ENCODE measurements at places on chromosomes 1 and 21.

- no peak for DNase-seq
Measured at GRCh38 chr21:41731081-41731480, 35.8 kb downstream of the RIPK4 start.

DNA sequence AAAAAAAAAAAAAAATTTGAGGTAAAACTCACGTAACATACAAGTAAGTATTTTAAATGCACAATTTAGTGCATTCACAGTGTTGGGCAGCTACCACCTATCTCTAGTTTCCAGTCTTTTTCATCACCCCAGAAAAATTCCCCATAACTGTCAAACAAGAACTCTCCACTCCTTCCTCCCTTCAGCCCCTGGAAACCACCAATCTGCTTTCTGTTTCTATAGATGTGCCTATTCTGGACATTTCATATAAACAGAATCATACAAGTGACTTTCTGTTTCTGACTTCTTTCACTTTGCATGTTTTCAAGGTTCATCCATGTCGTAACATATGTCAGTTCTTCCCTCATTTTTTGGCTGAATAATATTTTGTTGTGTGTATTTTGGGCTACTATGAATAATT lies 24.9 kb upstream of the ETS2 start:
- DNase-seq, result no peak

DNA sequence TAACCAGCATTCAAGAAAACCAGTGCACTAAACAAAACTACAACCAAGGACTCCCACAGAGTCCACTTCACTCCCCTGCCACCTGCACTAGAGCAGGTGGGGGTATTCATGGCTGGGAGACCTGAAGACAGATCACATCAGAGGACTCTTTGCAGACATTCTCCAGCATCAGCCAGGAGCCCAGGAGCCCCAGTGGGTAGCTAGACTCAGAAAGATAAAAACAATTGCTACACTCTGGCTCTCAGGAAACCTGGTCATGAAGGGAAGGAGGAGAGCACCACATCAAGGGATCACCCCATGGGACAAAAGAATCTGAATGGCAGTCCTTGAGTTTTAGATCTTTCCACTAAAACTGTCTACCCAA lies 472.1 kb downstream of the PLPP3 start:
- no peak for DNase-seq

- DNase-seq, result no peak
Measured at GRCh38 chr1:2570332-2570731, 14.2 kb downstream of the TNFRSF14 start.

DNA sequence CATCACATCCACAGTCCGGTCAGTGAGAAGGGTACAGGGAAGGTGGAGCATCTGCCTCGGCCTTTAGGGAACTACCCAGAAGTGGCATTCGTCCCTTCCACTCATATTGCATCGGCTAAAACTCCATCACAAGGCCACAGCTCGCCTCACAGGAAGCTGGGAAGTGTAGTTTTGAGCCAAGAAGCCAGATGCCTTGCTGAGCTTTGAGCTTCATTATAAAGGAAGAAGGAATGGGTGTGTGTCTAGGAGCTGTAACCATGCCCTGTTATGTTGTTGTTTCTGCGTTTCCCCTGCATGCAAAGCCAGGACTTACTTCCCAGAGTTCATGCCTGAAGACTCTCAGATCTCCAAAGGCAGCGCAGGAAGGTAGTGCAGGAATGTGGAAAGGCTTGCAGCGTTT lies 61.1 kb downstream of the OPTC start:
- DNase-seq, result no peak

DNA sequence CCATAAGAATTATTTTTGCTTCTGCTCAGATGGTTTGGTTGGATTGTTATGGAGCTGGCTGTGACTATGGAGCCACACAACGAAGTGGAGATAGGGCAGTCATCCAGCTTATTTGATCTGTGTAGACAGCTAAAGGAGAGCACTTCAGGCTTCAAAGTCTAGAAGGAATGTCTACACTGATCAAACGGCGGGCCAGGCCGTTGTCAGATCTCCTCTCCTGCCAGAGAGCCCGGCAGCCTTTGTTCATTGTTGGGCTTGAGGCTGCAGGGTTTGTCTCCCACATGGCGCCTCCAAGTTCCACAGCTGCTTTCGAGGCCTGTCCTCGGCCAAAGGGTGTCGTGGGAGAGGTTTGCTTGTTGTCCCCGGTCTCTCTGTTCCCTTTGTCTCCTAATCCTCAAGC lies 2.8 kb upstream of the STMN1 start:
- DNase-seq, result no peak

GRCh38 chr1:25952841-25953401 lies 44.9 kb downstream of the PAFAH2 start:
- no peak for DNase-seq

DNA sequence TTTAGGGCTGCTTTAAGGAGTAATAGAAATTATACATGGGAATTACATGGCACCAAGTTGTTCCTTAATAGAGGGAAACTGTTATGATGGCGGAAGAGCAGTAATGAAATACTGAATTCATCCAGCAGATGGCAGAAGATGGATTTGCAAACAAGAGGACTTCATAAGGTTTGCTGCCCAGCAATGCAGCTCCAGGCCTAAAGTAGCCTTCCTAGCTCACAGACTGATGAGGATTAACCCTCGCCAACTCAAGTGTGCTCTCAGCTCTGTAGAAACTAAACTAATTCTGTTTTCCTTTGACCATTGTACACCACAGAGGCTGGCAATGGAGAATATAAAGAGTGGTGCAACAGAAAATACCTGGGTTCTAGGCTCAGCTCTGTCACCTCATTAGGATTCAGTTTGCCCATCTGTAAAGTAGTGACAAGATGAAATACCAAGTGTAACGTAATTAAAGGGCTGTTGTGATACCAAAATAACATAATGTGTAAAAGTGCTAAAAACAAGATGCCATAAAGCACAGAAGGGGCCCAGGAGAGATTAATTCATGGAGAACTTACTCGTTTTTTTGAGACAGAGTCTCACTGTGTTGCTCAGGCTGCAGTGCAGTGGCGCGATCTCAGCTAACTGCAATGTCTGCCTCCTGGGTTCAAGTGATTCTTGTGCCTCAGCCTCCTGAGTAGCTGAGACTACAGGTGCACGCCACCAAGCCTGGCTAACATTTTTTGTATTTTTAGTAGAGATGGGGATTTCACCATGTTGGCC lies 102.4 kb upstream of the SERBP1 start:
- DNase-seq, result peak; percentile 6

- no peak for DNase-seq
Measured at GRCh38 chr1:46087891-46088290, 44.5 kb downstream of the PIK3R3 start.

- no peak for DNase-seq
Measured at GRCh38 chr1:39977202-39977601, 22.3 kb downstream of the MFSD2A start.

DNA sequence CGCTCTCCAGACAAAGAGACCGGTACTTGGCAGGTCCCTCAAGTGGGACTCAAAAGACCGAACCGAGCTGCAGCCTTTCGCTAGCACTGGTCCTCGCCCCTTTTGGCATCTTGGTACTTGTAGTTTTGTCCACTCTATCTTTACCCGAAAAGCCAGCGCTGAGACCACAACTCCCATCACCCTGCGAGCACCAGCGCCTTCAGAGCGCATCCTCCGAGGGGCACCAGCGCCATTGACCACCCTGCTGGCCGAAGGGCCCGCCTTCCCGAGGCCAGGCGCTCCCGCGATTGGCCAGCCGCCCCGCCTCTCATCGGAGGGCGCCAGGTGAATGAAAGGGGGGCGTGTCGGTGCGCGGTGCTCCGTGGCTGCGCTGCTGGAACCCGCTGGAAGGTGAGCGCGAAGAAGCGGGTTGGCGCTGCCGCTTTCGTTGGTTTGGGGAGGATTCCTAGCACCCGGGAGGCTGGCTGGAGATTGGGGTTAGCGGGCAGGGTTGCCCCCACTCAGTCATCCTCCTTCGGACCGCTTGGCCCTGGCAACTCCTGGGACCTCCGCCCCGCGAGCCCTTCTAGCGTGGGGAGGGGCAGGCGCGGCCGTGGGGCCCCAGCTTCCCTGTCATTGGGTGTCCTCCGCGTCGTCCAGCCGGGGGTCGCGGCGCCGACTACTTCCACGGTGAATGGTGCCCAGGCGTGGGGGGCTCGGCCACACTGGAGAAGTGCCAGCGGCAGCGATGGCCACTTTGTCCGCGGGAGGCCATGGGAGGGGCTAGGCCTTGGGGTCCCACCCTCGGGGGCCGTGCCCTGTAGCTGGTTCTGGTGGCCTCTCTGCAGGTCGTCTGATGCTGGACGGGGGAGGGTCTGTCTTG lies at the start of gene ZBTB8B:
ZBTB8B (plus strand) TSS at position 357 of the 862 bp plus-strand sequence. CDS start 5,553 bp downstream, outside the sequence.
- peak; percentile 26 for DNase-seq

GRCh38 chr1:218503102-218503501 lies 158.0 kb downstream of the TGFB2 start:
- DNase-seq, result no peak

GRCh38 chr1:118989006-118989815 lies 1.1 kb upstream of the TBX15 start:
- no peak for DNase-seq

GRCh38 chr1:206947255-206947654 lies 989 bp upstream of the PIGR start:
- no peak for DNase-seq

- DNase-seq, result no peak
Measured at GRCh38 chr21:32966120-32966519, 59.6 kb upstream of the OLIG2 start.

GRCh38 chr1:80769208-80769750 lies 1031.5 kb upstream of the ADGRL2 start:
- no peak for DNase-seq

- no peak for DNase-seq
Measured at GRCh38 chr1:162003061-162003829, 20.4 kb downstream of the OLFML2B start.

GRCh38 chr1:219990782-219991510 lies 55.4 kb downstream of the EPRS1 start:
- DNase-seq, result no peak

- no peak for DNase-seq
Measured at GRCh38 chr1:239388159-239388485, 1.8 kb downstream of the CHRM3 start.

DNA sequence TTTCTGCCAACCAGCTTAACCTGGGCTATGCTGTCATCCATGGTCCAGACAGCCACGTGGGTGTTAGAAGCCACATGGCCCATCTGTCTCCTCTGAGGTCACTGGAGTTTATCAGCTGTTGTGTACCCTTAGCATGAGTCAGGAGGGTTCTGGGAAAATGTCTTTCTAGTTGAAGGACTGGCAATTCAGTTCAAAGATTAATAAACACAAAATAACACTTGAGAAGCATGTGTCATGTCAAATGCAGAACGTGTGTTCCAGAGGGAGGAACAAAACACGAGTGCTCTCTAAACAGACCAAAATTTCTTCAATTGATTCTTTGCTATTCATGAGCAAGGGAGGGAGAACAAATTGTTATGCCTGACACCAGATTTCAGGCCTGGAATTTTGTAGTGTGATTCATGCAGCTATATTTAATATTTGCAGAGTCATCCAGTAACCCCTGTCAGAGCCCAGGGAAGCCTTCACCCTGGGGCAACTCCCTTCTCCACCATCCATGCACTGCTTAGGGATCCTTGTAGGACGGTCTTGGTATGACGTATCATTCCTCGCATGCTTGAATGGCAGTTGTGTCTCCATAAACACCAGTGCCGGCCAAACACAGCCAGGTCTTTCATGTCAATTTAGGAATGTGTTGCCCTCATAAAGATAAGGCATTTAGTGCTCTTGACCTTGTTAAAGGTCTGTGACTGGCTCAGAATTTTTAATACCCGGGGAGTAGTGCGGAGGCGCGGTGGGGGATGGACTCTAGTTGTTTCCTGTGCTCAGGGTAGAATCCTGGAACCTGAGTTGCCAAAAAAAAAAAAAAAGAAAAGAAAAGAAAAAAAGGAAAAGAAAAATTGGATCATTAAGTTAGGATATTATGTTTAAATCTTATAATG lies 27.7 kb upstream of the DYRK1A start:
- DNase-seq, result no peak

GRCh38 chr21:46099476-46099875 lies 1.6 kb downstream of the COL6A2 start:
- no peak for DNase-seq
